Neural crest cell (in vitro differentiated cells): ENCODE measurements at places on chromosomes 16 and 17. TPM values are rescaled to one million over a fixed set of nuclear protein-coding genes. Genes with fewer than 3 reads are reported as not detected.

GRCh38 chr16:78976212-78976611 lies 624.3 kb downstream of the MAF start:
- no peak overlapping the region for H3K27ac ChIP-seq
- H3K4me3 ChIP-seq: no peak overlapping the region
- H3K27me3 ChIP-seq: no peaks in the 10 kb centered on the region
- no peaks in the 10 kb centered on the region for H3K36me3 ChIP-seq

GRCh38 chr17:39972271-39972670 lies 8.3 kb upstream of the PSMD3 start:
- no peaks in the 10 kb centered on the region for H3K4me1 ChIP-seq
- H3K4me3 ChIP-seq: no peak overlapping the region
- H3K27ac ChIP-seq: no peak overlapping the region
- H3K27me3 ChIP-seq: peaks cover 75% of the 10 kb centered on the region
- no peak for DNase-seq

DNA sequence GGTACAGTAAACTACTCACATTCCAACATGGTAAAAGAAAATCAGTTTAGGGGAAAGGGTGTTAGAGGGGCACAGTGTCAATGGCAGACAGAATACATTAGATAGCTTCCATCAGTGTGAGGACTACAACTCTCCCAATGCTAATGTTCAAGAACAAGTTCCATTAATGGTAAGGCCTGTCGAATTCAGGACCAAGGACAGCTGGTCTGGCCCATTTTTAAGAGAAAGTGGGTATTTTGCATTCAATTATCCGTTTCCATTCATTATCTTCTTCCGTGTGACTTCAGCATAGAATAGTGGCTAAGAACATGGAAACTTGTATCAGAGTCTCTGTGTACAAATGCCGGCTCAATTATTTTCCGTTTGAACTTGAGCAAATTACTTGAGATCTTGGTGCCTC lies 98.4 kb downstream of the XYLT1 start:
- H3K4me3 ChIP-seq: peak overlapping the region; percentile 5
- peak overlapping the region; percentile 37 for H3K27ac ChIP-seq
- DNase-seq: no peak
- H3K36me3 ChIP-seq: no peaks in the 10 kb centered on the region
- H3K27me3 ChIP-seq: no peaks in the 10 kb centered on the region

GRCh38 chr17:69218986-69219385 lies 9.6 kb downstream of the ABCA10 start:
- no peaks in the 10 kb centered on the region for H3K36me3 ChIP-seq
- no peak for DNase-seq
- no peak overlapping the region for H3K4me3 ChIP-seq
- H3K27me3 ChIP-seq: no peaks in the 10 kb centered on the region
- H3K4me1 ChIP-seq: peaks cover 14% of the 10 kb centered on the region

DNA sequence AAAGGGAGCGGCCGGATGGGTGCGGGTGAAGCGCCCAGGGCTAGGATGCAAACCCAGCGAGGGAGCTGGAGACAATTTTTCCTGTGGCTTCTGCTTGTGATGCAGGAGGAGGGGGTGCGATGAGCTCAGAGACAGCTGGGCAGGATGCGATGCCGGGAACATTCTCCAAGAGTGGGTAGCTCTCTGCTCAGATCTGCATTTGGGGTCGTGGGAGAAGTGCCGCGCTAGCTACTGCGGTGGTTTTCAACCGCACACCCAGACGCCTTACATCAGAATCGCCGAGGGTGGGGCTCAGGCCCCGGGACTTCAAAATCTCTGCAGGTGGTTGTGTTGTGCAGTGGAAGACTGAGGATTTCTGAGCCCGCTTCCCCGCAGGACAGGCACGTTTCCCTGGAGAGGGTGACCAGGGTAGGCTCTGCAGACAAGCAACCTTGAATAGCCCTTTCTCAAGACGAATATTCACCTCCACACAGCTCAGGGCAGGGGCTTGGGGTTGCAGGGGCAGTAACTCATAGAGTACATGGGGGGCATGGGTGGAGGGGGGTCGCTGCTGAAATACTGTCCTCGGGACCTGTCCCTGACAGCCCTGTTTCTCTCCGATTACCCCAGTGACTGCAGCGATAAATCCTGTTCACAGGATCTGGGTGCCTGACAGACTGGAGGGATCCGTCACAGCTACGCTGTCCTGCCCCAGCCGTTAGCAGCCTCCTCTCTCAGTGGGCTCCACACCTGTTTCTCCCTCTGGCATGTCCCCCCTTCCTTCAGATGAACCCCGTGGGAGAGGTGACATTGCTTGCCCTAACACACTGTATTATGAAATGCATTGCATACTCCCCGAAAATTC lies 63.3 kb downstream of the HAPSTR1 start:
- H3K4me1 ChIP-seq: peaks cover 9% of the 10 kb centered on the region
- peaks cover 3% of the 10 kb centered on the region for H3K36me3 ChIP-seq
- H3K27me3 ChIP-seq: peaks cover 20% of the 10 kb centered on the region
- no peak for DNase-seq
- H3K4me3 ChIP-seq: no peak overlapping the region
- H3K27ac ChIP-seq: no peak overlapping the region

DNA sequence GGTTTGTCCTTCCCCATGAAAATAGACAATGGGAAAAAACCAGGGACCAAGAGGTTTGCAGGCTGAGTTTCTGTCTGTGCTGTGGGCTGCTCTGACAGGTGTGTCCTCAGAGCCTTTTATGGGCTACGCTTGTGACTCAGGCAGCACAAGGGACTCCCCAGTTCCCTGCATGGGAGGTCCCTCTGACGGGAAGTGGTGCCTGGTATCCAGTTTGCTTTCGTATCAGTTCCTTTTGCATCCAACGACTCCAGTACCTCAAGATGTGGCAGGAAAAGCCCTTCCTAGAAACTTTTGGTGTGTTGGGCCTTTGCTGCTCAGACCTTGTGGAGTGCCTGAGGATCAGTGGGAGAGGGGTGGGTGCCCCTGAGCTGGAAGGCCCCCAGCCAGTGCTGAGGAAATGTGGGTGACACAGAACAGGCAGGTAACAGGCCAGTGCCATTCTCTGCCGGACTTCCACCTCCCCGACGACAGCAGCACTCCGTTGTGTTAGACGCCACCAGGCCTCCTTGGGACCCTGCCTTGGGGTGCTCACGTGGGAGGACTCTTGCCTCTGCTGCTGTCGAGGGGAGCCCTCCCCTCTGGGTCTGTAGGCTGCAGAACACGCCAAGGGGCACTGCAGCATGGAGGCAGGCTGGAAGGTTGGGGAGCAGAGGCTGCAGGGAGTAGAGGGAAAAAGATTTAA lies 38.4 kb upstream of the IRF8 start:
- H3K27me3 ChIP-seq: peaks cover 47% of the 10 kb centered on the region
- H3K27ac ChIP-seq: no peak overlapping the region
- no peak overlapping the region for H3K4me3 ChIP-seq

- no peak overlapping the region for H3K27ac ChIP-seq
- H3K27me3 ChIP-seq: no peaks in the 10 kb centered on the region
- no peaks in the 10 kb centered on the region for H3K36me3 ChIP-seq
- H3K4me1 ChIP-seq: no peaks in the 10 kb centered on the region
Measured at GRCh38 chr16:9170470-9170869, 79.0 kb downstream of the HAPSTR1 start.

MT1G gene
- not detected in 2 replicates for total RNA-seq
